ENCODE measurements at places on chromosomes 5 and 9.

- DNase-seq = no peak
Observed at GRCh38 chr5:154271936-154272514, 81.5 kb downstream of the GALNT10 start.

GRCh38 chr9:113915817-113916434 lies 39.8 kb downstream of the ZNF618 start:
- no peak for DNase-seq

DNA sequence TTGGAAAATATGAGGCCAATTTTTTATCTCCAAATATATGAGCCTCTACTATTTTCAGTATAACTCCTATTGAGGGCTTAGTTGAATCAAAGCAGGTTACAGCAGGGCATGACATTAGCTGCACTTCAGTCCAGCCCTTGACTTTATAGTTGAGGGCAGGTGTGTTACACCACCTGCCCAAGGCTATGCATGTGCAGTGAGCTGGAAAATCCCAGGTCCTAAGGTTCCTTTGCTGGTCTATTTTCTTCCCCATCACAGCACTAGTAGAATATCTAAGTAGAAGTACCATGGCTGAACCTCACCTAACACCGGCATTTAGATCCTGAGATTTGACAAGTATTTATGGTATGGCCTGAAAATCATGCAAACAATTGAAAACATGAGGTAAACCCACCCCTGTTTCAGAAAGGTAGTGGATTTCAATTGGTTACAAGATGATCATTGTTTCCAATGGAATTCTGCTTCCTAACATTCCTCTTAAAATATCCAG lies 201.1 kb downstream of the SEMA5A start:
- no peak for DNase-seq

DNA sequence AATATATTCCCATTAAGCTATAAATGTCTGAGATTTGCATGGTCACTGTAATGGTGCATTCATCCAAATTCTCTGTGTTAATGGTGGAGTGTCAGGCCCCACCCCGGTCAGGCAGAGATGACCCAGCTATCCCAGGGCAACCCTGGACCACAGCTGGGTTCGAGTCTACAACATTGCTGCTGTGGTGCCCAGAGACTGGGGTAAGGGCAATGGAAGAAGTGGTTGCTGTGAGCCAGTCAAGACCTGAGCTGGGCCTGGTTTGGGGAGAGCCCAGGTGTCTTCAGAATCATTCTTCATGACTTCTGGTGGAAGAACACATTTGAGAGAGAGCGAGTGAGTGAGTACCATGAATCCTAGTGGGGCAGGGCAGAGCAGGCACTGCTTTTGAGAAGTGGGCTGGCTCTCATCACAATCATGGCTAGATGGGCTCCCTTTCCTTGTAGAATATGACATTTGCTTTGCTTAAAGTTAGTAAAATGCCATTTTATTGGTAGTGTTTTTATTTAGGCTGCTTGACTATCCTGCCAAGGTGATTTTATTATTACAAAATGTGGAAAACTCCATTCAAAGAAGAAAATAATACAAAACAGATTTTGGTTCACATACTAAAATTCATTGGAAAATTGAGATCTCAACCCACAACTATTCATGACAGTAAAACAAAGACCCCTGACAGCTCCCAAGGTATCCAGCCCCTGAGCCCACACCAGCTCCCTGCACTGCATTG lies 125.8 kb upstream of the SLC25A48 start:
- DNase-seq = no peak

GRCh38 chr5:5522336-5522735 lies 99.9 kb downstream of the ICE1 start:
- DNase-seq = no peak

GRCh38 chr5:56717253-56717987 lies 97.9 kb upstream of the MAP3K1 start:
- DNase-seq = no peak

DNA sequence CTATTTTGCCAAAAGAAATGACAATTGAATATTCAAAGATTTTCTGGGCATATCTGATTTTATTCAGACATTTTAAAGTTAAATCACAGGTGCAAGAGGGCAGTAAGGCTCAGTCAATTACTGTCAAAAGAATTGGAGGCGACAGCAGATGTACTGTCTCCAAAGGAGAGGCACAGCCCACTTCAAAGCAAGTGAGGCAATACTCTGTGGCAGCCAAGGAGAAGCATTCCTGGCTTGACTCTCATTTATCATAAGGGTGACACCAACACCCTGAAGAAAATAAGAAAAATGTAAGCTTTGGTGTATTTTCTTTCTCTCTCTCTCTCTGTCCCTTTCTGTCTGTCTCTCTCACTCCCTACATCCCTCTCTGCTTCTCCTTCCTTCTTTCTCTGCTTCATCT lies 93.3 kb downstream of the SVEP1 start:
- no peak for DNase-seq

DNA sequence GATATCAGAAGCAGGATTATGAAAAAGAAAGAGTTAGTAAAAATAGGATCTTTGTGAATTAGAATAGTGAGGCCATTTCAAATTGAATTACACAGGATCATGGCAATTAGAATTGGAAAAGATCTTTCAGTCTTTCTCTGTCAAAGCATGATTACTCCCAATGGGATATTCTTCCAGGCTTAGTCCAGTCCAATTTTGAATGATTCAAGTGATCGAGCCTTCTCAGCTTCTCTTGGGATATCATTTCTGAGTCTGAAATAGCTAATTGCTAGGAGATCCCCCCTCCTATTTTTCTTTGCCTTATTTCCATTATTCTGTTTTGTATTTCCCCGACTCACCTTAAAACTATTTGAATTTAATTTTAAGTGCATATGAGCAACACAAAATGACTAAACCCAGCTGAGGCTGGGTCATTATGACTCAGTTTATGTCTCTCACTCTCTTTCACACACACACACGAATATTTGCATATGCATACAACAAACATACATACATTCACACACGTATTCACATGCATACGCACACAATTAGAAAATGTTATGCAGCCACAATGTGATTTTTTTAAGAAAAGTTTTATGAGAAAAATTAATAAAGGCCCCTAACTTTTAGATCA lies 34.8 kb upstream of the EFNA5 start:
- no peak for DNase-seq

GRCh38 chr5:157252711-157253465 lies 13.0 kb upstream of the CYFIP2 start:
- no peak for DNase-seq

DNA sequence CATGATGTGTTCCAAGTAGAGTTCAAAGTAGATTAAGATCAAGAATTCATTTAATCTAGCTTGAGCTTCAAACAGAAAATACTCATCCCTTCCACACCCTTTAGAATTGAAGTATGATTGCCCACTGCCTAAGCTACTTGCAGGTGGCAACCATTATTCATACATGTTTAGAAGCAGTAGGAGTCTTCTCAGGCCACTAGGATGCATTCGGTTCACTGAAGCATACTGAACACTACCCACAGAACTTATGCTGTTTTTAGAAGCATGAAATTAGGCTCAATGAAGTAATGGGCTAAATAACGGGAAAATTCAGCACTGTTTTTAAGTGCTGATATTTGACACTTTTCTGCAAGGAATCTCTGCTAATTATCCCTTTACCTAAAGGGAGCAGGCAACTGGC lies 263.4 kb downstream of the DEPDC1B start:
- DNase-seq = no peak

- DNase-seq = no peak
Observed at GRCh38 chr9:133238272-133238850, 29.3 kb upstream of the OBP2B start.

Data from NCI-H1417 treated with DMSO at 0.1 percent for 48 hours (cell line).